ENCODE measurements at places on chromosomes 11 and 22.

GRCh38 chr22:28882878-28883656 lies at the start of gene ZNRF3:
Gene ZNRF3, plus strand, starts transcription at chr22:28883572. Its CDS starts 195 bp downstream, at chr22:28883767.
- peak; percentile 84 for DNase-seq

DNA sequence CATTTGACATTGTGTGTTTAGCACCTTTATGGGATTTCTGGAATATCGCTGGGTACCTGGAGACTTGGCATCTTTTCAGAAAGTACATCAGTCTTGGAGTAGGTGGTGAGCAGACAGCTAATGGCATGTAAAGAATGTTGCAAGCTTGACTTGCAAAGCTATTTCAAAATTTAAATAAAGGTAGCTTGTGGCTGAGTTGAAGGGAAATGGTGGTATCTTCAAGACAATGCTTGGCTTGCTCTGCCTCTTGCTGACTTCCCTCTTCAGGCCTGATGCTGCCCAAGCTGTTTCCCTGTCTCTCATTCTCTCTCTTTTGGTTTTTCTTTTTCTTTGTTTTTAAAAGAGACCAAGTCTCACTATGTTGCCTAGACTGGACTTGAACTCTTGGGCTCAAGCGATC lies 13.2 kb downstream of the ZNRF3 start:
- no peak for DNase-seq

DNA sequence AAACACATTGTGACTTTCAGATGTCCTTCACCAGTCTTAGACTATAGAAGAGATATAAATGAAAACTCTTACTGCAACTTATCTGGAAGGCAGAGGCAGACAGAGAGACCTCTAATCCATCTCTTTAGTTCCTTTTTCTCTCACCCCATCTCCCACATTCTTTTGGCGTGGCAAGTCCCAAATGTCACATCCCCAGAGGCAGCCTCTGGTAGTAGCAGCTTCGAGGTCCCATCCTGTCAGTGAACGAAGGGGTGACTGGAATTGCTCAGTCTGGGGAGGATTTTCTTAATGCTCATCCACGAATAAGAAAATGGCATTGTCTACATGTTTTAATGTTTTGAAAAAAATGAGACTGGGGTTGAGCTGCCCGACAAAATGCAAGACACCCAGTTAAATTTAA lies 201.4 kb downstream of the GRIA4 start:
- no peak for DNase-seq

- DNase-seq, result no peak
These were observed 206.9 kb downstream of the ADAMTS15 start for GRCh38 chr11:130655300-130655699.

GRCh38 chr22:19770349-19771220 lies 10.0 kb downstream of the TBX1 start:
- no peak for DNase-seq

- DNase-seq, result no peak
These were observed 336.8 kb upstream of the NCAM1 start for GRCh38 chr11:112624431-112624830.

DNA sequence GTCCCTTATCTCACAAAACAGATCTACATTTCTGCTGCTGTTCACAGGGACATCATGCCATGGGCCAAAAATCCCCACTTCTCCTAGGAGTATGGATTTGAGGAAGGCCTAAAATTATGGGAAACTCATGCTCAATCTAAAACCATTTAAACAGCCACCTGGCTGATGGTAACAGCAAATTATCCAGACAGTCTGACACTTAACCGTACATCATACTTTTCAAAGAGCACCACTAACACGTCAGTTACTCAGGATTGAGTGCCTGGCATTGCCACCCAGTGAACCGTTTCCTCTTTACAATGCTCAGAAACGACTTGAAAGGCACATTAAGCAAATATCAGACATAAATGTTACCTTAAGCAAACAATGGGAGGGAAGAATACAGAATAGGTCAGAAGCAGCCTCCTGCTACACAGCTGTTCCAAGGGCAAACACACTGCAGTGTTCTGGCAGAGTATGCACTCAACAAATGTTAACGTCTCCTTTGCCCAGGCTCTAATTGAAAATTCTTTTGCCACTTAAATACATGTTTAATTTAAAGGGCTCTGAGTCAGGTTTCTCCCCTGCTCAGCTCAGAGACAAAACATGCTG lies 18.8 kb upstream of the SLC36A4 start:
- DNase-seq, result no peak

DNA sequence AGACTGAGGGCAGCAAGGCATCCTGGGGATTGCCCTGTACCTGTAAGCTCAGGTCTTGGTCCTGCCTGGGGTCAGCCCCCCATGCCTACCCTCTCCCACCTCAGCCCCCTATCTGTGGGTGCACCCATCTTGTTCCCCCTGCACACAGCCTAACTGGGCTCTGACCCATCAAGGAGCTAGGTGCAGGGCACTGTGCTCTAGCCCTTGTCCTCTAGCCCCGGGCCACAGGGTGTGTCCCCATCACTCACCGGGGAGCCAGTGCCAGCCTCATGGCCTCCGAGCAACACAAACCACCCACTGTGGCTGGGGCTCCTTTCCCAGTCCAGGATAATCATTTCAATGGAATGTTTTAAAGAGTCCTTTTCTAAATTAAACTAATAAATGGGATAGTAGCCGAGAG lies 293.9 kb upstream of the PLET1 start:
- DNase-seq, result no peak

DNA sequence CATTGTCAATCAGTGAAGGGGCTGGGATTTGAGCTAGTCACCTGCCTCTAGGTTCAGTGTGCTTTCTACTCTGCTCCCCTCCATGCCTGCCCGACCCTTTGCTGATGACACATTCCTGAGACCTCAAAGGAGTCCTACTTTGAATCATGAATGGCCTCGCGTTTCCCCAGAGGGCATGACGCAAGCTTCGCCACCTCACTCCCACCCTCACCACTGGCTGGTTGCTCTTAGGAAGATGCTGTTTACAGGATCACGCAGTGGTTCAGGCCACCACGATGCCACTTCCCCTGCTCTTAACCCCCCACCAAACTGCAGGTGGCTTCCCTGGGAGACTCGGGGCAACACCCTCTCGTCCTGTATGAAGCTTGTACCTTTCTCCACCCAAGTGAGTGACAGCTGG lies 62.9 kb upstream of the B3GAT1 start:
- DNase-seq, result no peak

- DNase-seq, result no peak
These were observed 26.7 kb downstream of the INTS4 start for GRCh38 chr11:77967753-77968152.

DNA sequence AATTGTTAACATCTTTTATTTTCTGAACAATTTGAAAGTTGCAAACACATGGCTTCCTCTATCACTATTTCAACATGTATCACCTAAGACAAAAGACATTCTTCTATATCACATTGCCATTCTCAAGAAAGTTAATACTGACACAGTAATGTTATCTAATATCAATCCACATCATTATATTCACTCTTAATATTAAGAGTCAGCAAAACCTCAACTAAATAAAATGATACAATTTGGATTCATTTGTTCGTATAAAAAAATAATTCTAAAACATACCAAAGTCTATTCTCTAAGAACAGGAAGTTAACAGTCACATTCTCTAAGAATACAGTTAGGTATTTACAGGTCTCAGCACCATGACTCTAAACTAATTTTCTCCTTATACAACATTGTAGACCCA lies 52.0 kb downstream of the ABTB2 start:
- DNase-seq, result no peak

Measured in stimulated activated effector memory CD8-positive, alpha-beta T cell treated with anti-CD3 and anti-CD28 coated beads, Interleukin-12 subunit alpha, Interleukin-12 subunit beta, amount 100 ng/mL, for 72 hours (primary cell).